ENCODE measurements at places on chromosomes 2 and 18. TPM values are rescaled to one million over a fixed set of nuclear protein-coding genes. Genes with fewer than 3 reads are reported as not detected.

UPP2 gene
- total RNA-seq: not detected

EML6 gene
- 6.3 TPM for total RNA-seq

MRPS5 gene
- 95.8 TPM for total RNA-seq

RAB17 gene
- total RNA-seq: 23.6 TPM

ALK gene
- not detected for total RNA-seq

VAMP8 gene
- 93.2 TPM for total RNA-seq

SAG gene
- total RNA-seq: not detected

KCNE4 gene
- total RNA-seq: 0.21 TPM

- DNase-seq: no peak
Measured at GRCh38 chr2:38528534-38528933, 74.2 kb downstream of the HNRNPLL start.

- no peak for DNase-seq
Measured at GRCh38 chr2:160646684-160647444, 153.3 kb upstream of the RBMS1 start.

DNA sequence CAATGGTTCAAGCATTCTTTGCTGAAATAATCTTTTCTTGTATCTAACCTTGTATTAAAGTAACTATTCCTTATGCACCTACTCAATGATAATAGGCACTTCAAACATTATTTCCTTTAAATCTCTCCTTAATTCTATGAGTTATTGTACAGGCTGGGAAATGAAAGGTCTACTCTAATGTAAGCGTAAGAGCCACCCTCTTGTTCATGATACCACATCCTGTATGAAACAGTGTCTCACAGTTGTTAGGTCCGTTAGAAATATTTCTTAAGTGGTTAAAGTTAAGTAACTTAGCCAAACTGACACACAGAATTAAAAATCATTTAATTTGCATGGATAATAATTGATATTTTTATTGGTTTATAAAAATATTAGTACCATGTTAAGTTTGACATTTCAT is 162.5 kb upstream of the RPRM start:
- DNase-seq: no peak

DNA sequence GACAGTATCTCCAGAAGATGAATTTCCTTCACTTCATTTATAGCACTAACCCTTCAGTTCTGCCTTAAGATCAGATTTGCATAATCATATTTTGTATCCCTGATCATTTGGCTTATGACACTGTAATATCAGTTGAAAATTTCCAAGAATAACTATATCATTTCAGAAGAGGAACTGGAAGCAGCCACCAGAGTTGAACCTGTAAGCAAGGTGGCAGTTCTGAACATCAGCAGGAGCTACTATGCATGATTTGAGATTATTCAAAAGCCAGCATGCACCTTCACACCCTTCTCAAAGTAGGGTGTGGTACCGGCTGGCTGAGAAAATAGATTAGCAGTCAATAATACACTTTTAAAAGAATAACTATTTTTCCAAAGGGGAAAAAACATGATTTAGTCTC is 328.2 kb downstream of the DLGAP1 start:
- DNase-seq: no peak

DNA sequence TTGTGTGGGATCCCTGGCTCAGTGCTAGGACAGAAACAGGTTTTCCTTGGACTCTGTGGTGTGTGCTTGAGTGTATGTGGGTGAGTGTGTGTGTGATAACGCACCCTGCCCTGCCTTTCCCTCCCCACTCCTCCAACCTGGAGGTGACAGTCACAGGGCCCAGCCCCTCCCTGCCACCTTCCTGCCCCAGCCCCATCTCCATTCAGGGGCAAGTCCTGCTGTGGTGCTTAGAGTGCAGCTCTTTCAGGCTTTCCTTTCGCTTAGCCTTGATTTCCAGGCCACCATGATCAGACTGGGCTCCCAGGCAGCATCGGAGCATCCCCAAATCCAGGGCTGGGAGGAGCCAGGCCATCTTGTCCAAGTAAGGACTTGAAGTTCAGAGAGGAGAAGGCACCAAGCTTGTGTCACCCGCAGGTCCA is 185.2 kb downstream of the ZFP36L2 start:
- DNase-seq: no peak

DNA sequence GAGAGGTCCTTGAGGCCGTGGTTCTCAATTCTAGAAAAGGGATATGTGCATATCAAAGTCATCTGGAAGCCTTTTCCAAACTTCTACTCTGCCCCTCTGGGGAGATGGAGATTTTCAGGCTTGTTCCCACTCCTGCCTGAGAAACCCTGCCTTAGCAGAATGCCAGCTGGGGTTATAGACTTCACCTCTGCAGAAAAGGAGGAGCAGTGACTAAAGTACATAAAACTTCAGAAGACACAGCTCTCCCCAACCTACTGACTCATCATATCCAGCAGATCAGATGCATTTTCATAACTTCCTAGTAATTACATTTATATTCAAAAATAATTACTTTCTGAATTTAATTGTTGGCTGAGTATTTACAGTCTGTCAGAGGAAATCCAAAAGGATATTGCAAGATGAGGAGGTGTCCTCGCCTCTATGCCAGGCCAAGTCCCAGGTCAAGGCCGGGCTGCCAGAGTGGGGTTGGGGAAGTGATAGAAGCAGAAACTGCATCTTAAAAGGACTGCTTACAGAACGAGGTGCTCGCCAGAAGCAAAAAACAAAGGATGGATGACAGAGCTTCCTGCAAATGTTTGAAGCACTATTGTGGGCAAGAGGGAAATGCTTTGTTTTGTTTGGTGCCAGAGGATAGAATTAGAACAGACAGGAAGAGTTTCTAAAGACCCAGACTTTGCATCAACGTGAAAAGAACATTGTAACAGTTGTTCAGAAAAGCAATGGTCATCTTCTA is 75.6 kb upstream of the APCDD1 start:
- DNase-seq: no peak

GRCh38 chr2:136110526-136110925 is 7.4 kb downstream of the CXCR4 start:
- no peak for DNase-seq

GRCh38 chr2:173001664-173002604 is 73.7 kb upstream of the MAP3K20 start:
- DNase-seq: no peak

GRCh38 chr2:137823196-137823595 is 141.1 kb upstream of the HNMT start:
- DNase-seq: no peak

GRCh38 chr2:72271766-72272641 is 124.3 kb upstream of the CYP26B1 start:
- no peak for DNase-seq

GRCh38 chr2:218896501-218897393 is 16.1 kb downstream of the WNT10A start:
- DNase-seq: no peak

- DNase-seq: no peak
Measured at GRCh38 chr2:74554820-74555531, 456 bp downstream of the DOK1 start.

DNA sequence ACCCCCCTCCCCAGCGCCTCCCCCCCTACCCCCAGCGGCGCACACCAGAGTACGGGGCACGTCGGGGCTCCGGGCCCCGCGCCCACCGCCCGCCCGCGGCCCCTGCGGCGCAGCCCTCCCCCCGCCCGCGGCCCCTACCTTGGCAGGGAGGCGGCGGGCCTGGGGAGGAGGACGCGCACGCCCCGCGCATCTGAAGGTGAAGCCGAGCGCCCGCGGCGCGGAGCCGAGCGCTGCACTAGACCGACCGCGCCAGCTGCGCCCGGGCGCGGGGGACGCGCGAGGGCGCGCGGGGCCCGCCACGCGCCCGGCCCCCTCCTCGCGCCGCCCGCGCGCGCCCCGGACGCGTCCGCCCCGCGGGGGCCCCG is at the start of gene ZNF516:
Gene ZNF516, minus strand, starts transcription at position 237 of the 365 bp plus-strand sequence. CDS start 52,188 bp downstream, outside the sequence.
- no peak for DNase-seq

GRCh38 chr2:236744281-236744705 is 174.7 kb downstream of the ACKR3 start:
- no peak for DNase-seq

DNA sequence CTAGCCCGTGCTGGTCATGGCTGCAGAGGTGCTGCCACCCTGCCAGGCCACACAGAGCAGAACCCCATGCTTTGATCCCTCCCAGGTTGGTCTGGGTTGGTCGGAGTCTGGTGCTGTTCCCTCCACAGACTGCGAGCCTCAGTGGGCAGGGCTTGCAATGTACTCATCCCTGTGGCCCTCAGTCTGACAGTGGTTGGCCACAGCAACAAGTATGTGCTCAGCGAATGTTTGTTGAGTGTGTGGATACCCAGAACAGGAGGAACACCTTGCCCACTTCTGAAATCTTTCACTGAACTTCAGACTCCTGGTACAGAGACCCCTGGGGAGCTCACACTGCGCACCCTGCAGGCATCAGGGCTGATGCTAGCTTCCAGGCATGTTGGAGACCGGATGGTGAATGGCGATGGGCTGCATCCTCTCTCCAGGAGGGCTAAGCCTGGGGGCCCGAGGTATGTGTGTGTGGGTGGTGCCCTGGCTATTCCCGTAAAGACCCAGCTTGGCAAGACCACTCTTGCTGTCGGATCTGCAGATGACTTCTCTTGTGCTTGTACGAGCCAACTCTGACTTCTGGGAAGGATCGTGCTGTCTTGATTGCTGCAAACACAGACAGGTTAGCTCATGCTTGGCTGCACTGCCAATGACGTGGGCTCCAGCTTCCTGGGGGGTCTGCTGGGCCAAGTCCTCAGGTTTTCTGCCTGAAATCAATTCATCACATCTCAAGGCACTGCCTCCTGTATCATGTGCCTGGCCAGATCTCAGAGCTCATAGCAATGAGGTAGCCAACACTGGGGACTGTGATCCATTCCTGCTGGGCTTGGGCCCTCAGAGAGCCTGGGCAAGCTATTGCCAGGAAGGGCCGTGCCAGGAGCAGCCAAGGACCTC is 43.7 kb downstream of the RHOB start:
- no peak for DNase-seq

DNA sequence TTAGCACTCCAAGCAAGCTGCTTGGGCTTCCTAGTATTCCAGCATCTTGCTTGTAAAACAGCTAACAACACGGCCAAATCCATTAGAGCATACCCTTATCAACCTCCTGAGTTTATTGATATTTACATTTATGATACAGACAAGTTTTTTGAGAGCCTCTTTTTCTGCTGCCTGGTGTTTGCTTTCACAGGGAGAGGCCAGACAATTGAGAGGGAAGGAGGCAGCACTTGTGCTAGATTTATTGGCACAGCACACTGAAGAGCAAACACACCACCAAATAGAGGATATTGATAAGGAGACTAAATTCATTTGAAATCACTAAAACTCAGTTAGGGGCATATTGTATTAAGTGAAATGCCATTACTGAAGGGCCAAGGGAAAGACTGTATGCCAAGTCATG is 1142.3 kb upstream of the FANCL start:
- no peak for DNase-seq

DNA sequence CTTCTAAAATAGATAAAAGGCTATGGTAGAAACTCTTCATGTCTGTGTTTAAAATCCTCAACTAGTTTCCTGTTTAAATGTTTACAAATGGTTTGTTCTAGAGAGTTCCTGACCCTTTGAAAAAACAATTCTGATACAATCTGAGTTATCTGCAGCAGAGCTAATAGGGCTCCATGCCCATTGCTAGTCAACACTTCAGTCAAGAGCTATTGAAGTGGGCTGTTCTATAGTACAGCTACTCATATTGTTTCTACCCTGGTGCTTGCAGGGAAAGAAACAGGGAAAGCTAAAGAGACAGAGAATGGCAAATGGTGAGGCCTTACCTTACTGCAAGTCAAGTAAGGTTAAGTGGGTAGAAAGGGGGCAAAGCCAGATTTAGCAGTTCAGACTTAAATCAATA is 112.3 kb upstream of the CAVIN2 start:
- no peak for DNase-seq

DNA sequence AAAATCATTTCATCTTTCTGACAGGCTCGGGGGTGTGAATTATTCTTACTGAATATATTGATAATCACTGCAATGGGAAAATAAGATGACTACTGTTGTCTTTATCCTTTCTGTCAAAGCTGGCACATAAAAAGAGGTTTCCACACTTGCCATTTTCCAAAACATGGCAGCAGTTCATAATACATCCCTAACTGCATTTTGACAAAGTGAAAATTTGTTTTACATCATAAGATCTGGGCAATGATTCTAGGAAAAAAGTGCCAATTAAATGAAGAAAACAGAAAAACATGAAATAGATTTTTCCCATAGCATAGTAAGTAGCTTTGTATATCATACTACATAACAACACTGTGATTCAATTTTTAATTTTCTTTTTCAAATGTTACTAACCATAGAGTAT is 65.4 kb downstream of the ERBB4 start:
- DNase-seq: no peak

DNA sequence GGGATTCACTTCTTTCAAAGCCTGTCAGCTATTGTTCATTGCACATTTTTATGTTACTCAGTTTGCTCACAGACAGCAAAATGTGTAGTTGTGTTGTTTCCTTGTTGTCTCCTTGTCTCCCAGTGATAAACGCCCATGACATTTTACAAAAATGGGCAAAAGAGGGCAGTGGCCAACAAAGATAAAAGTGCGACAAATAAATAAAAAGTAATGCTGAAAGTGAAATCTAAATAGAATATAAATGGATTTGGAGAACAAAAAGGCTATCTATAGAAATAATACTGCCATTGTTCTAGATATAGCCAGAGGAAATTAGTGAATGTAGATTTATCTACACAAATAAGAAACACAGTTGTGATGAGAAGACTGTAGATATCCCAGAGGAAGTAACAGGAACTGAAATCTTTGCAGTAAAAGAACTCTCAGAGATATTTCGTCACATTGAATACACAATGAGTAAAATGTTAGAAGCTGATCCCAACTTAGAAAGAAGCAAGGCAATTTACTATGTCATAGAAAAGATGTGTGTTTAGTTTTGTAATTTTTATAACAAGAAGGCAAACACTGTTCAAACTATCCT is 1186.2 kb upstream of the FAM98A start:
- DNase-seq: no peak

DNA sequence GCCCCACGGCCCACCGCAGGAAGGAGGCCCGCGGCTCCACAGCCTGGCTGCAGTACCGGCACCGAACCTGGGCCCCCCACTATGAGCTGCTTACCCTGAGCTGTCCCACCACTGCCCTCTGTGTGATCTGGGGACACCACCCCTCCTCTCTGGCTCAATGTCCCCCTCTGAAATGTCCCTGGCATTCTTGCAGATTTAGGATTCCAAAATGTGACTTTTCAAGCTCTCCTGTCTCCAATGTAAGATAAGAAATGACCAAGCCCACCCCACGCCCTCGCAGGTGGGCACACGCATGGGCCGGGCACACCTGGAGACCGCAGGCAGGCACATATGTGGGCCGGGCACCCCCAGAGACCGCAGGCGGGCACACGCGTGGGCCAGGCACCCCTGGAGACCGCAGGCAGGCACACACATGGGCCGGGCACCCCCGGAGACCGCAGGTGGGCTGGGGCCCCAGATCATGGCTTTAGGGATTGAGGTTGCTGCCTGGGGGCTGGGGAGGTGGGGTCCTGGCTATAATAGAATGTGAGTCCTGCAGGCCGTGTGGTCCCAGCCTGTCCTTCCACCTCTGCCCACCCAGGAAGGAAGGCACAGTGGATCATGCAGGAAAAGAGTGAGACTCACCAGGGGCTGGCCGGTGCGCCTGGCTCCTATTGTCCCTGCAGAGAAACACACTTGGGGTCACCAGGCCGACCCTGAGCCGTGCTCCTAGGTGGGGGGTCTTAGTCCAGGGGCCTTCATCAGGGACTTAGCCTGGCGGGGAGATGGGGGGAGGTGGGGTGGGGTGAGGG is 7.2 kb downstream of the PDCD1 start:
- no peak for DNase-seq

All from Panc1 (cell line).